ENCODE measurements at places on chromosomes 2 and 18. TPM values are rescaled to one million over a fixed set of nuclear protein-coding genes. Genes with fewer than 3 reads are reported as not detected.

REG1A gene
- not detected for total RNA-seq

CRYGD gene
- total RNA-seq, result not detected

SCN7A gene
- 107 TPM for total RNA-seq

SKOR2 gene
- not detected for total RNA-seq

CFAP221 gene
- total RNA-seq, result not detected

TUBA3D gene
- not detected for total RNA-seq

PPP1R1C gene
- not detected for total RNA-seq

ACTG2 gene
- total RNA-seq, result 5,559 TPM

EPB41L3 gene
- total RNA-seq, result 106 TPM

COLEC11 gene
- 2.3 TPM for total RNA-seq

DNA sequence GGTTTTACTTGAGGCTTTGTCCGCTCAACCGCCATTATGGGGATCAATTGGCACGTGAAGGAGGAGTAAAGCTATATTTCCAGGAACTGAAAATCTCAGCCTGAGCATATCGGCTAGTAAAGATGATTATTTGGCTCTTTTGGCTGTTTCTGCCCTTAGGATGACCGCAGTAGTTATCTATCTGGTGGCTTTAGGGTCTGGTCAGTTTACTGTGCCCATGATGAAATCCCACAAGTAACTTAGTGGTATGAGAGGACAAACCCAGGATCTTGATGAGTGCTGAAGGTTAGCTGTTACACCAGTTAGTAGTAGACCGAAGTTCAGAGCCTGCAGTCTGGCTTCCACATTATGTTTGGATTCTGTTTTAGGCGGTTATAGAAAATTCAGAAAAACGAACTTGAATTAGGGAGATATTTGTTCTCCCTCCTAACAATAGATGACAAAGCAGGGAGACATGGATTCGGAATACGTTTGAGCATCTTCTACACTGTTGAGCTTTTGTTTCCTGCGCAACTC is 1.2 kb downstream of the MAT2A start:
- peak overlapping the region; percentile 99 for H3K27ac ChIP-seq
- no peak for DNase-seq
- peaks cover 37% of the 10 kb centered on the region for H3K36me3 ChIP-seq

GRCh38 chr2:149540138-149540537 is 47.4 kb downstream of the MMADHC start:
- no peak overlapping the region for H3K4me3 ChIP-seq
- H3K27me3 ChIP-seq, result no peaks in the 10 kb centered on the region
- H3K4me1 ChIP-seq, result no peaks in the 10 kb centered on the region
- no peaks in the 10 kb centered on the region for H3K36me3 ChIP-seq

GRCh38 chr18:73859837-73860397 is 287.7 kb downstream of the FBXO15 start:
- H3K36me3 ChIP-seq, result no peaks in the 10 kb centered on the region
- no peak overlapping the region for H3K27ac ChIP-seq
- no peaks in the 10 kb centered on the region for H3K27me3 ChIP-seq
- H3K4me1 ChIP-seq, result no peaks in the 10 kb centered on the region

GRCh38 chr2:51667679-51668078 is 635.7 kb upstream of the NRXN1 start:
- no peaks in the 10 kb centered on the region for H3K36me3 ChIP-seq
- H3K27me3 ChIP-seq, result no peaks in the 10 kb centered on the region
- no peak for DNase-seq
- H3K27ac ChIP-seq, result no peak overlapping the region

DNA sequence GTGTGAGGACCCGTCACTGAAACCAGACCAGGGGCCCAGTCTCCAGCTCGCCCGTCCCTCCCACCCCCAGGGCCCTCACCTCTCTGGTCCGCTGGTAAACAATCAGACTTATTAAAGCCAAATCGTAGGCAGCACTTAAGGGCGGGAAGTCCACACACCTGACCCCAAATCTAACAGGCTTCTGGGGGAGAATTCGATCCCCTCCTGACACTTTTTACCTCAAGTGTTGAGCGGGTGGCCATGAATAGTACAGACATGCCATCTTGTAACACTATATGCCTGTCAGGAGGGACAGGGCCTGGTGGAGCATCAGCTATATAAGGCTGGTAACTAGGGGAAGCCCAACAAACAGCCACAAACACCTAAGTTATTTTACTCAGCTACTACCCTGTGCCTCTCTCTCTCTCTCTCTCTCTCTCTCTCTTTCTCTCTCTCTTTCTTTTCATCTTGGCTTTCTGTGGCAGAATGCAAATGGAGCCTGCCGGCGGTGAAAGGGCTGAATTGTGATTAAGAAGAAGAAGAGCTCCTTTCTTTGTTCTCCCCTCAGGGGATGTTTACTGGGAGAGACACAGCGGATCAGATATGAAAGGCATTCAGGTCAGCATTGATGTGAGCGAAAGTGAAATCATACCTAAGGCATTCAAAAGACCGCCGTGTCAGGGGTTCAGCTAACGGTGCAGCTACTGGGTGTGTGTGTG is 9.5 kb downstream of the ZEB2 start:
- H3K4me3 ChIP-seq, result peak overlapping the region; percentile 61
- DNase-seq, result no peak
- no peaks in the 10 kb centered on the region for H3K27me3 ChIP-seq
- peak overlapping the region; percentile 81 for H3K27ac ChIP-seq

DNA sequence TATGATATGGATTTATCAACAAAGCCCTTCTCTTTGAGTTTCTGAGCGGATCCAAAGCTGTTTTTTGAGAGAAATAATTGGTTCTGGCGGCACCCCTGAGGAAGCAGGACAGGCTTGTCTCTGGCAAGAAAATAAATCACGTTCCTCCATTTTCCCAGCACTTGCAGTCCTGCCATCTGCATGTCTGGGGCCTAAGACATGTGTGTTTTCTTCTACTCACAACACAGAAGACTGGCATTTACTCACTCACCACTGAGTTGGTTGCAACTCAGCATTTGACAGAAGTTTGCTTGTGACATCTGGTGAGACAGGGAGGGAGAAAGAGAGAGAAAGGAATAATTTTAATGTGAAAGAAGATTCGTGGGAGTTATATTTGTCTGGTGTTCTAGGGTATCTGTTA is 37.0 kb upstream of the YES1 start:
- DNase-seq, result no peak
- no peaks in the 10 kb centered on the region for H3K27me3 ChIP-seq
- no peak overlapping the region for H3K27ac ChIP-seq
- H3K4me3 ChIP-seq, result no peak overlapping the region
- no peaks in the 10 kb centered on the region for H3K4me1 ChIP-seq
- no peaks in the 10 kb centered on the region for H3K36me3 ChIP-seq

DNA sequence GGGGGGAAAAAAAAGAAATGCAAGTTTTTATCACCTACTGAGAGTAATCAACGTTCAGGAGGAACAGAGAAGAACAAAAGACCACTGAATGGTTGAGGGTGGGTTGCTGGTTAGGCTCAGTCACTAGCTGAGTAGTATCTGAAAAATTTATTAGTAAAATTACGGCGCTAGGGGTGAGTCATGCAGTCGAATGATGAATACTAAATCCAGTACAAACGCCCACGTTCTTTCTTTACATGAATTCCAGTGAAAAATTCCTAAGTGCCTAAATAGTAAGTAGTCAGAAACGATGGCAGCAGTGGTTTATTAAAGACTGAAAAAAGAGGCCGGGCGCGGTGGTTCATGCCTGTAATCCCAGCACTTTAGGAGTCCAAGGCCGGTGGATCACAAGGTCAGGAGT is 52.0 kb downstream of the TEKT4 start:
- no peak for DNase-seq
- H3K4me3 ChIP-seq, result no peak overlapping the region
- no peaks in the 10 kb centered on the region for H3K27me3 ChIP-seq
- H3K36me3 ChIP-seq, result no peaks in the 10 kb centered on the region

GRCh38 chr2:46780801-46781445 is 134.7 kb downstream of the MCFD2 start:
- no peak overlapping the region for H3K4me3 ChIP-seq
- peak; percentile 91 for DNase-seq
- H3K36me3 ChIP-seq, result no peaks in the 10 kb centered on the region
- no peaks in the 10 kb centered on the region for H3K4me1 ChIP-seq

GRCh38 chr2:219663116-219663762 is 35.8 kb downstream of the SLC4A3 start:
- no peak for DNase-seq
- H3K36me3 ChIP-seq, result no peaks in the 10 kb centered on the region
- H3K4me3 ChIP-seq, result no peak overlapping the region

- DNase-seq, result no peak
- no peak overlapping the region for H3K27ac ChIP-seq
- H3K36me3 ChIP-seq, result peaks cover 39% of the 10 kb centered on the region
- H3K4me3 ChIP-seq, result no peak overlapping the region
- H3K27me3 ChIP-seq, result no peaks in the 10 kb centered on the region
These were observed 126.0 kb downstream of the SP100 start for GRCh38 chr2:230541934-230542380.

DNA sequence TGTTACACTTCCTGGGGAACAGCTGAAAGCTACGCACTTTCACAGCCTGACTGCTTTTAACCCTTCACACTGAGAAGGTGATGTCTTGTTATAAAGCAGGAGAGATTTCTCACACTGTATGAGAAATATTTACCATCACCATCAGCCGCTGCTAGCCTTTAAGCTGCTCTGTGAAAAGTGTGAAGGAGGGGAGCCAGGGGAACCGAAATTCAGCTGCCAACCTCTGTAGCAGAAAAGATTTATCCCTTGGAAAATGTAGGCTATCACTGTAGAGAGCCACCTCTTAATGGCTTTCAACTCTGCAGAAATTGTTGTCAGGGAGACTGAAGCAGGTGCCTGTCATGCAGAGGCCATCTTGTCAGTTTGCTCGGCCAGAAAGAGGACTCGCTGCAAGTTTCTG is 145.3 kb downstream of the SP3 start:
- H3K27me3 ChIP-seq, result no peaks in the 10 kb centered on the region
- no peaks in the 10 kb centered on the region for H3K36me3 ChIP-seq
- no peak overlapping the region for H3K27ac ChIP-seq
- no peak for DNase-seq

DNA sequence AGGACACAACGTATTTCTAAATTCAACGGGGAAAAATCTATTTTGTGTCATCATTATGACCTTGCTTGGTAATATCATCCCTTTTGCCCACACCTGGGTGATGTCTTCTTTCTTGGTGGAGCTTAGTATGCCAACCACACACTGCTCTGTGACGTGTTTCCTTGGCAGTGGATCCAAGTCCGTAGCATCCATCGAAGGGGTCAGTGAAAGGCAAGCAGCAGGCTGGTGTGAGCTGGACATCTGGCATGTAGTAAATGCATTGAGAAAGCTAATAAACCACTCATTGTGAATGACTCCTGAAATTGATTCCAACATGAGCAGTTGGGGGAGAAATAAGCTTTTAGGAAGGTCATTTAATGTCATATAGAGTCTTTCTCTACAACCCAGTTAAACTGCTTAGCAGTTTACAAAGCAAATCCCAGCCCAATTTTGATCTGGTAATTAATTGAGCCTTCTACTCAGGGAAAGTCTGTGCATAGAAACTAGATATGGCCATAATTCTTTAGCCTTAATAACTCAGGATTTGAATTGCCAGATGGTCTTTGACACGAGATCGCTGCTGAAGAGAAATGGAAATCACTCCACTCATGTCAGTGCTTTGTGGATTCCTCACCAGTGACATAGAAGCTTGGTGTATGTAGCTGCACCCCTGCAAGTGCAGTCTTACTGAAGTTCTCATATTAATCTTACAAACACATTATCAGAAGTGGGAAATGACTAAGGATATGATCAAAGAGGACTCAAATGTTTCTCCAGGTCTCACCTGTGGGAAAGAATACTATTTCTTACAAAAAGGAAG is 494.8 kb downstream of the CMPK2 start:
- DNase-seq, result no peak
- no peak overlapping the region for H3K27ac ChIP-seq
- H3K27me3 ChIP-seq, result no peaks in the 10 kb centered on the region
- no peak overlapping the region for H3K4me3 ChIP-seq
- no peaks in the 10 kb centered on the region for H3K36me3 ChIP-seq

DNA sequence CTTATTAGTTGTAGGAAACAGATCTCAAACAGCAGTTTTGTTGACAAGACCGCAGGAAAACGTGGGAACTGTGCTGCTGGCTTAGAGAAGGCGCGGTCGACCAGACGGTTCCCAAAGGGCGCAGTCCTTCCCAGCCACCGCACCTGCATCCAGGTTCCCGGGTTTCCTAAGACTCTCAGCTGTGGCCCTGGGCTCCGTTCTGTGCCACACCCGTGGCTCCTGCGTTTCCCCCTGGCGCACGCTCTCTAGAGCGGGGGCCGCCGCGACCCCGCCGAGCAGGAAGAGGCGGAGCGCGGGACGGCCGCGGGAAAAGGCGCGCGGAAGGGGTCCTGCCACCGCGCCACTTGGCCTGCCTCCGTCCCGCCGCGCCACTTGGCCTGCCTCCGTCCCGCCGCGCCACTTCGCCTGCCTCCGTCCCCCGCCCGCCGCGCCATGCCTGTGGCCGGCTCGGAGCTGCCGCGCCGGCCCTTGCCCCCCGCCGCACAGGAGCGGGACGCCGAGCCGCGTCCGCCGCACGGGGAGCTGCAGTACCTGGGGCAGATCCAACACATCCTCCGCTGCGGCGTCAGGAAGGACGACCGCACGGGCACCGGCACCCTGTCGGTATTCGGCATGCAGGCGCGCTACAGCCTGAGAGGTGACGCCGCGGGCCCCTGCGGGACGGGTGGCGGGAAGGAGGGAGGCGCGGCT is at the start of gene TYMS:
Gene TYMS (plus strand): TSS at position 343 of the 690 bp plus-strand sequence. CDS start 90 bp downstream, at position 433.
- H3K4me1 ChIP-seq, result no peaks in the 10 kb centered on the region
- H3K27me3 ChIP-seq, result peaks cover 24% of the 10 kb centered on the region
- no peaks in the 10 kb centered on the region for H3K36me3 ChIP-seq
- no peak for DNase-seq

- no peak overlapping the region for H3K27ac ChIP-seq
- DNase-seq, result no peak
- no peaks in the 10 kb centered on the region for H3K4me1 ChIP-seq
These were observed 280.2 kb downstream of the ZEB2 start for GRCh38 chr2:144239726-144240125.

- no peaks in the 10 kb centered on the region for H3K36me3 ChIP-seq
- H3K4me1 ChIP-seq, result peaks cover 18% of the 10 kb centered on the region
- H3K4me3 ChIP-seq, result no peak overlapping the region
- no peak for DNase-seq
- H3K27ac ChIP-seq, result no peak overlapping the region
These were observed 6.4 kb upstream of the IMP4 start for GRCh38 chr2:130336150-130336876.

DNA sequence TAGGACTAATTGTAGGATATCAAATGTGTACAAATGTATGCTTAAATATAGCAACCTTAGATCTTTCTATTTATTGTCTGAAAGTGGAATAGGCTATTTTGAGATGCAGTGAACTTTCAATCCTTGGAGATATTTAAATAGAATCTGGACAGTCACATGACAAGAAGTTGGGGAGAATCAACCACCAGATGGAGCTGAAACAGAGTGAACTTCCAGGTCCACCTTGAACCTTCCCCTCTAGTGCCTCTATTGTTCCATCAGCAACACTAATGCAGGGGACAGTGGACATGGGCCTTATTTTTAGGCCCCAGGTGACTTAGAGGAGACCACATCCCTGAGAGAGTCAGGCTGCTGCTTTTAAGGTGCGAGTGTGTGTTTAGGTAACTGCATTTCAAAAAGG is 37.0 kb upstream of the CRIM1 start:
- no peaks in the 10 kb centered on the region for H3K27me3 ChIP-seq
- DNase-seq, result no peak
- no peaks in the 10 kb centered on the region for H3K4me1 ChIP-seq
- H3K27ac ChIP-seq, result no peak overlapping the region
- H3K36me3 ChIP-seq, result no peaks in the 10 kb centered on the region

- no peak overlapping the region for H3K4me3 ChIP-seq
- H3K4me1 ChIP-seq, result no peaks in the 10 kb centered on the region
- no peaks in the 10 kb centered on the region for H3K27me3 ChIP-seq
- DNase-seq, result no peak
These were observed 277.3 kb downstream of the LRATD1 start for GRCh38 chr2:14909795-14910194.

- H3K36me3 ChIP-seq, result no peaks in the 10 kb centered on the region
- H3K27ac ChIP-seq, result no peak overlapping the region
- no peaks in the 10 kb centered on the region for H3K27me3 ChIP-seq
- no peak for DNase-seq
These were observed 246.1 kb downstream of the RAD51AP2 start for GRCh38 chr2:17272170-17272569.
